ENCODE measurements at places on chromosomes 4 and X.

- no peak for DNase-seq
Observed at GRCh38 chr4:155974476-155974749, 20.7 kb upstream of the CTSO start.

- no peak for DNase-seq
Observed at GRCh38 chr4:107279733-107280132, 243.6 kb upstream of the DKK2 start.

DNA sequence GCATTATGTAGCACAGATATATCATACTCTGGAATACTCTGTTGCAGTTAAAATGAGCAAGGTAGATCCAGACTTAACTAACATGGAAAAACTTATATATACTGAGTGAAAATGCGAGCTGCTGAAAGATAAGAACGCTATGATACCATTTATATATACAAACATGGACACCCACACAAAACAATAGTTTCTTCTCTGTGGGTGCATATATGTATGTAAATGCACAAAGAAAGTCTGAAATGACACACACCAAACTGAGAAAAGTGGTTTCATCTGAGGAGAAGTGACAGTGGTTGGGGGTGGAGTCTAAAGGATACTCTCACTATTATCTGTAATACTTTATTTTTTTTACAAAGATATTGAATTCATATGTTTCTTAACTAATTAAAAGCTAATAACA is 12.2 kb upstream of the FGF2 start:
- no peak for DNase-seq

DNA sequence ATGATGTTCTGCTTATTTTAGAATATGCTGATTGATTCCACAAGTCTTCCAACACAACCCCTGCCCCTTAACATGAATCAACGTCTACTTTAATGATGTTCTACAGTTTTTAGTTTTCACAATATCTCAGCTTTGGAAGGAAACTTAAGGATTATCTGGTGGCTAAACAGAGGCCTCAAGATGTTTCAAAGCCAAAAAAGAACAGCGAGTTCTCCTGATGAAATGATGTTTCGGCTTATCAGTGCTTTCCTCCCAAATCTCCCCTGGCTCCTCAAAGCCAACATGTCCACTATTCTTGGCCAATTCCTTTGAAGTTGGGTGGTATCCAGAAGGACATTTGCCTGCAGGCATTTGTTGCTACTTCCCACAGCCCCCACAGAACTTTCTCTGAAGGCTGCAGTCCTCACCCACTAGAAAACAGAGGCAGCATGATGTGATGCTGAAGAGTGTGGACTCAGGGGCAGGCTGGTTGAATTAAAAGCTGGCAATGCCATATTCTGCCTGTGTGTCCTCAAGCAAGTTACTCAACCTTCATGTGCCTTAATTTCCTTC is 87.3 kb downstream of the ADGRG4 start:
- DNase-seq, result no peak

- DNase-seq, result no peak
Observed at GRCh38 chr4:8907596-8908205, 36.1 kb upstream of the HMX1 start.

GRCh38 chr4:113052379-113052951 is 3.0 kb downstream of the ANK2 start:
- no peak for DNase-seq

GRCh38 chr4:134027931-134028330 is 173.7 kb downstream of the PABPC4L start:
- DNase-seq, result no peak

- no peak for DNase-seq
Observed at GRCh38 chrX:262381-262909, 18.7 kb upstream of the PLCXD1 start.

GRCh38 chr4:7984286-7984925 is 44.7 kb upstream of the AFAP1 start:
- no peak for DNase-seq

DNA sequence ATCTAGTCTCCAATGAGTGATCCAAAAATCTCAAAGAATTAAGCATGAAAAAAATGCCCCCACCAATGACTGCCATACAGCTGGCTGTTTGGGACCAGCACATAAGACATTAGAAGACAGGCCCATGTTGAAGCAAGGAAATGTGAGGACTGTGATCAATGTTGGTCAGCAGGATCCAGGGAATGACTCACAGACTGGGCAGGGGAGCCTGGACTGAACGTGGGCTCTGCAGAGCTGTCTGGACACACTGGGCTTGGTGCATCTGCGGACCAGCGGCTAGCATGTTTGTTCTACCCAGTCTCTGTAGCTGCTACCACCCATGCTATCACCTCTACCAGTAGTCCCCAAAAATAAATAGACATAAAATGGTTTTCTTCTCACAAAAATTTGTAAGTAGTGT is 108.6 kb downstream of the PALLD start:
- no peak for DNase-seq

DNA sequence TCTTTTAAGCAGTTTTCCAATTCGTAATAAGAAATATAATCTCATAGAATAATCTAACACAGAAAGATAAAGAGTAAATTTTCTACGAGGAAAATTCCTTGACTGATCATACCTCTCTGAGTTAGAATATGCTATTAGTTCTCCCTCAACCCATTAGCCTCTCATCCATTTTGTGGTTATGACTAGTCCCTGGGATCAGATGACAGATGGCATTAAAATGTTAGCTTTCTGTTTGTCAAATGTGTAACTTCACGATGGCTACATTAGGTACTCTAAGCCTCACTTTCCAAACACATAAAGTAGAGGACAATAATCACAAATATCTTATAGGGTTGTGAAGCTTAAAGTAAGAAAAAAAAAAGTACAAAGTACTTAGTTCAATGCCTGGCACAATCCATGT is 112.2 kb downstream of the ZAR1 start:
- no peak for DNase-seq

- no peak for DNase-seq
Observed at GRCh38 chrX:38539748-38540147, 21.6 kb upstream of the TSPAN7 start.
